ENCODE measurements at places on chromosomes 2 and 18.
A peak's percentile ranks its signal among the peaks of the same experiment; 100 is the strongest.

DNA sequence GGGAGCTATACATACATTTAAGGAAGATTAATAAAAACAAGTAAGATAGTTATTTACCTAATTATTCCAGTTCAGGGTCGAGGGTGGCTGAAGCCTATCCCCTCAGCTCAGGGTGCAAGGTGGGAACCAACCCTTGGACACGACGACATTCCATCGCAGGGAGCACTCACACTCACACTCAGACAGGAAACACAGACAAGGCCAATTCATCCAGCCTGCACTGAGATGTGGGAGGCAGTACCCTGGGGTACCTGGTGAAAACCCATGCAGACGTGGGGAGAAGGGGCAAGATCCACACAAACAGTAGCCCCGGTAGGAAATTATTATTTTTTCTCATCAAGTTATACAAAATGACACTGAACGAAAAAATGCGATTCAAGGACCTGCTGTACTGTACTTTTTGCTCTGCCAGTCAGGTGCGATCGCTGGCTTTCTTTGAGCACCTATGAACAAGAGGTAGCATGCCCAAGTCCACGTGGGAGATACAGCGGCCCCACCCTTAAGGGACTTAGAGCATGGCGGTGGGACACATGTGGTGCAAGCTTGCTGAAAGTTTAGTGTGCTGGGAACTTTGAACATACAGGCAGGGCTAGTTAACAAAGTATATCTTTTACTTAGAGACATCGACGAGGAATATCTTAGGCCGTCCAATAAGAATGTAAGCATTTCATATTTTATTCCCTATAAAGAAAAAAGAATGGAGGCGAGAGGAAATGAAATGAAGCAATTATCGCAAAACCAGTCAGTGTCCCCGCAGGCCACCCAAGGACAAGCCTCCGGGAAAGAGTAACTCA is 624 bp downstream of the METTL8 start:
- peak; percentile 2 for DNase-seq

- peak; percentile 40 for DNase-seq
Measured at GRCh38 chr2:23940718-23941620, 706 bp downstream of the UBXN2A start.

GRCh38 chr2:203412546-203413331 is 84.5 kb downstream of the ABI2 start:
- no peak for DNase-seq

- no peak for DNase-seq
Measured at GRCh38 chr2:8248623-8248957, 433.3 kb upstream of the ID2 start.

- no peak for DNase-seq
Measured at GRCh38 chr2:150690870-150691269, 203.4 kb upstream of the RND3 start.

DNA sequence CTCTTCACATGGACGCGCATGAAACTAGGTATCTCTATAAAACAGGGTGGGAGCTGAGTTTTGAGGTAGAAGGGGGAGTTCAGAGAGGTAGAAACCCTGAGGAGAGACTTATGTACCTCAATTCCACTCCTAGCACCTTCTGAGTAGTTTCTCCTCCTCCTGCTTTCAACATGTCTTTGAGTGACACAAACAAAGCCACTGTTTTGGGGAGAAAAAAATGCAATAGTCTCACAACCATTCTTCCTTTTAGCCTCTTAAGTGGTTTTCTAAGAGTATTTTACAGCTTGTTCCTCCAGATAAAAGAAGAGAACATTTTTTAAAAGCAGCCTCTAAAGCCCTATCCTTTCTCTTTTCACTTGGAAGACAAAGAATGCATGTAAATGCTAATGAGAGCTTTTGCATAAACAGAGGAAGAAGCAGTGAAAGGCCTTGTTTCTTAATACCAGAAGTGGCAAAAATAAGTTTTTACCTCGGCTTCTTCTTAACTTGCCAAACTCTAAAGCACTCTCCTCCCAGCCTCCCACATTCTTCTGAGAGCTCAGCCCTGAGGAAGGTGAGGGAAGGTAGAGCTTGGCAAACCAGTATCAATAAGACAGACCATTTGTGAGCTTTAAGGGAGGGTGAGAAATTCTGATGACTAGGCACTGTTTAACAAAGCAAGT is 1304.4 kb upstream of the ACVR2A start:
- DNase-seq, result no peak

GRCh38 chr2:231393149-231394131 is 2.1 kb upstream of the B3GNT7 start:
- no peak for DNase-seq

GRCh38 chr2:237129625-237130263 is 44.1 kb downstream of the COPS8 start:
- no peak for DNase-seq

DNA sequence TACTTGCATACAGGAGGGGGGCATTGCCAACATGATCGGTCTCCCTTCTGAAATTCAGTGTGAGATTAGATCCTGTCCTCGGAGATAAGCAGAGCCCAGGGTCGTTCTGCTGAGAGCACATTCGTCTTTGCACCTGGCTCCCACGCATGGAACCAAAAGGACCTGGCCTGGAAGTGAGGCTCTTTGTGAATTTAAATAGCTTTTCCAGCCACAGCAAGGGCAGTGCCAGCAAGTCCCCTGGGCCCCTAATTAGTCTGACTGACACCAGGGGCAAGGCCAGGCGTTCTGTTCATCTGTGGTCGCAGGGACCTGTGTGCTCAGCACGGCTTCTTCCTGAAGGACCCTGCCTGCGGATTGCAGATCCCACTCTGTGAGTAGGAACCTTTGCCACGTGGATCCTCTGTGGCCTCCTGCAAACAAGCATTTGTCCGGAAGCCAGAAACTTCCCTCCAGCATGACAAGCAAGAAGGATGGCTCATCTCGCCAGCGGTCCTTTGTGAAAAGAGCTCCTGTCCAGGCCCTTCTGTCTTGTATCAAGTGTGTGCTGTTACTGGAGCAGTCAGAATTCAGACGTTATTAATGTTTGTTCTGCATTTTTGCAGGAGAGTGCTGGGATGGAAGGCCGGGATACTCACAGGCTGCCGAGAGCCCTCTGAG is 128.7 kb downstream of the TPO start:
- DNase-seq, result no peak

DNA sequence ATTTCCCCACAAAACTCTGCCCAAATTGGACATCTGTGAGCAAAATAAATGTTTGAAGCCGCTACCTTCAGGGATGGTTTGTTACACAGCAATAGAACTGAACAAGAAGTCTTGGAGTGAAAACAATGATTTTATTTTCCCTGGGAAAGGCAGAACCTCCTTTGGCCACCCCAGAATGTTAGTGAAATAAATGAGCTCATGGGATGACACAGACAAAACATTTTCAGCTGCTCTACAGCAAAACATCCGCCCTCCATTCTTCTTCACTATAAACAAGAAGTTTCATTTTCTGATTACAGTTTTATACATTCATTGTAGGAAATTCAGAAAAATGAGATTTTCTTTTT is 4.3 kb upstream of the EFHD1 start:
- no peak for DNase-seq

DNA sequence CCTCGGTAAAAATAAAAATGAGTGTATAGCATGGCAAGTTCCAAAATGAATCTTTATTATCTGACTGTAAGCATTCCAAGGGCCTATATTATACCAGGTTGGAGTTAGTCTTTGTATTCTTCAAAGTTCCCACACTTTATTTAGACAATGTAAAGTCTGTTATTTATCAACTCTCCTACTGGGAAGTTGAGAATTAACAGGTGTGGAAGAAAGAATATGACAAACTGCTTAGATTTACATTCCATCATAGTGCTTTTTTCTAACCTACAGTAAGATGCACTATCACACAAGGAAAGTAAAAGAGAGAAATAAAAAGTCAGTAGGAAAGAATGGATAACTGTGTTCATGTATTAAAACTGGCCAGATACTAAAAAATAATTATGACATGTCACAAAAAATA is 93.3 kb downstream of the SESTD1 start:
- no peak for DNase-seq

Data from suppressor macrophage (primary cell).